ENCODE measurements at places on chromosomes 7 and 10. TPM values are rescaled to one million over a fixed set of nuclear protein-coding genes. Genes with fewer than 3 reads are reported as not detected.

Gene RHOBTB1
- total RNA-seq = 0.09 TPM

Gene ZDHHC4
- 27.8 TPM for total RNA-seq

Gene TRPV5
- not detected for total RNA-seq

Gene UPK3BL2
- 22.3 TPM for total RNA-seq

DNA sequence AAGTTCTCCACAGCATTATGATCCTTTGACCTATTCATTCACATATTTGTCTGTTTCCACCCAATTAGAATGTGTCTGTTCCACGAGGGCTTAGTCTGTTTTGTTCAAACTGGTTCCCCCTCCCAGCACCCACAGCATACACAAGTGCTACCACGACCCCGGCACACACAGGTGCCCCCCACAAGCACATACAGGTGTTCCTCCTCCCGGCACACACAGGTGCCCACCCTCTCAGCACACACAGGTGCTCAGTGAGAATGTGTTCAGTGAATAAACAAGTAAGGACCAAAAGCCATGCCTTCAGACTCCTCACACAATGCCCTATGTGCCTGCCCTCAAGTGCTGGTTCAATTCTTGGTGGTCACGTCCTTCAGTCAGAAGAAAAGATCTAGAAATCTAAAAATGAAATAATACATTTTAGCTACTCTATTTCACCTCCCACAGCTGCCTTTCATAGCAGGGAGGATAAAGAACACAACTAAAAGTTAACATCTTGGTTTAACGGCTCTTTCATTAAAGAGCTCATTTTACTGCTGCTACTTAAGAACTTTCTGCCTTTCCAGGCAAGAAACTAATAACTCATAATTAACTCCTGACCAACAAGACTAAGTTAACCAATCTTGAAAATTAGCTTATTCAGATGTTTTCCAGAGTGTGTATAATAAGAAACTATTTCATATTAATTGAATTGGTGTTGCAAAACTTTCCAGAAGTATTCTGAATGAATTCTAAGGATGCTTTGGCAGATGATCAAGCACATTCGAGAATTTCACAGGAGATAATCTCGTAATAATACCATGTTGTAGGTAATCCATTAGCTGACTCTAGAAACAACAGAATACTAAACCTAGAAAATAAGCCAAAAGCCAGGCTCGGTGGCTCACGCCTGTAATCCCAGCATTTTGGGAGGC is 2.3 kb downstream of the DNMBP start:
- DNase-seq = no peak

Gene ZNF438
- 3.9 TPM for total RNA-seq

DNA sequence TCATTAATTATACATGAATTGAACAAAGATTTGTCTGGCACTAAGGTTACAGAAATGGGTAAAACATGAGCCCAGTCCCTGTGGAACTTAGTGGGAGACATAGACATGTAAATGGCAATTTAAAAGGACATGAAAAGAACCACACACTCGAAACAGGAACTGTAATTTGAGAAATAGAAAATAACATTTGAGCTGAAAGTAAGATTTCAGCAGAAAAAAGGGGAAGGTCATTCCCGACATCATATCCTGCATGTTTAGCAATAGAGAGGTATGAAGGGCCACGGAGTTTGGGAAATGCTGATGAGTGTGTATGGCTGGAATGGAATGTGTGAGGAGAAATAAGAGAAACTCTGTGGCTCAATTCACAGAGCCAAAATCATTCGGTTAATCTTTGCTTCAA is 175.4 kb upstream of the AHR start:
- DNase-seq = no peak

Gene CTTNBP2
- total RNA-seq = not detected

DNA sequence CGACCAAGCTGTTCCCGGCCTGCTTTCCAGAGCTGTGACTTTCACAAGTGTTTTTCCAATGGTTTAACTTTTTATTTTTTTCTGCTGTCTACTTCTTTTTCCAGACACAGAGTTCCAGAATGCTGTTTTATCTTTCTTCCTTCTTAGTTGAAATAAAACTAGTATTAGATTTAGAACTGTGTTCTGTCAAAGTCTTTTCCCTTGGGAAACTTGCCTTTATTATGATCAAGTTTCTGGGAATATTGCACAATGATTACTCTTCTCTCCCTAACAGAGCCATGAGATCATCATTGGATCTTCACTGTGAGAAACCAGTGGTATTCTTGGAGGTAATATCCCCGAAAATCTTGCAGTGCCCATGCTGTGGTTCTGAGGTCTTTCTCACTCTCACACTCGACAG is 104.9 kb upstream of the KCND2 start:
- no peak for DNase-seq

GRCh38 chr10:110305767-110306451 is 1.2 kb upstream of the SMNDC1 start:
- DNase-seq = peak; percentile 73

DNA sequence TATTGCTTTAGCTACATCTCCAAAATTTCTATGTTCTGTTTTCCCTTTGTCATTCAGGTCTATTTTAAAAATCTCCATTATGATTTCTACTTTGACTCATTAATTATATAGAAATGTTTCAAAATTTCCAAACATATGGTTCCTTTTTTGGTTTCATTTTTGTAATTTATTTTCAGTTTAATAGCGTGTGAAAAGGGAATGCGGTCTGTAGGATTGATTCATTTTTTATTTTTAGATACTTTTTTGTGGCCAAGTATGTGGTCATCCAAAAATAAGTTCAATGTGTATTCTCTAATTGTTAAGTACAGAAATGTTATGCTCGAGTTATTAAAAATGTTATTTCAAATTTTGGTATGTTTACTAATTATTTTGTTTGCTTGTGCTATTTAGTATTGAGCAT is 72.5 kb upstream of the ANKRD1 start:
- no peak for DNase-seq

Gene HOXA6
- not detected for total RNA-seq

DNA sequence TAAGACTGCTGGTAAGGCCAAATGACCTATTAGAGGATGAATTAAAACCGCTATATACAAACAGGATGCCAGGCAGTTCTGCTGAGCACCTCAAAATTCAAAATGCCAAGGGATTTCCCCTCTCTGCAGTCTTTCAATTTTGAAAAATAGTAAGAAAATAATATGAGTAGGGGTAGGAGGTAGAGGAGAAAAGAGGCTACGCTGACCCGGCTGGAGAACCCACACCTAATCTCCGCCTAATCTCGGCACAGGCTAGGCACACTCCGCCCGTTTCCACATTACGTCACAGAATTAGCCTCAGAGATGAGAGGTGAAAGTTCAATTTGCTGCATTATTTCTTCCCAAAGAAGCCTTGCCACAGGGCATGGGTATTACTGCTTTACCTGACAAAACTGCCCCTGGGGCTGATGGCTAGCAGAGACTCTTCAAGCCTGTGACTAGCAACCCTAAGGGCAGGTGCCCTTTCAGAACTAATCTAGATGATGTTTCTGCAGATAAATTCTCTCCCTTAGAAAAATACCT is 21.3 kb upstream of the SPOCK2 start:
- DNase-seq = peak; percentile 19

- no peak for DNase-seq
These were observed 186.4 kb upstream of the RHOBTB1 start for GRCh38 chr10:61130366-61130765.

GRCh38 chr7:150942591-150943452 is 35.3 kb downstream of the KCNH2 start:
- DNase-seq = no peak

Gene ADCK2
- total RNA-seq = 20.0 TPM

DNA sequence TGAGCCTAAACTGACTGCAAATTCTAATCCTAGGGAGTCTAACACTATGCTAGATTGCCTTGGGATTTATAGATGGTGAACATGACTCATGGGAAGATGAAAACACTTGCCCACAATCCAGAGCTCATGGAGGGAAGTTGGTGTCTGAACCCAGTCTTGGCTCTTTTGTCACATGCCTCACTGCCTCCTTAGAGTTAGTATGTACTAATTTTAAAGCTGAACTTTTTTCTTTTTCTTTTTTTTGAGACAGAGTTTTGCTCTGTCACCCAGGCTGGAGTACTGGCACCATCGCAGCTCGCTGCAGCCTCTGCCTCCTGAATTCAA is 14.4 kb downstream of the MRPL32 start:
- DNase-seq = no peak

Gene IGF2BP3
- total RNA-seq = 1.1 TPM

- peak; percentile 15 for DNase-seq
These were observed 52.9 kb upstream of the PIK3CG start for GRCh38 chr7:106812027-106812643.

DNA sequence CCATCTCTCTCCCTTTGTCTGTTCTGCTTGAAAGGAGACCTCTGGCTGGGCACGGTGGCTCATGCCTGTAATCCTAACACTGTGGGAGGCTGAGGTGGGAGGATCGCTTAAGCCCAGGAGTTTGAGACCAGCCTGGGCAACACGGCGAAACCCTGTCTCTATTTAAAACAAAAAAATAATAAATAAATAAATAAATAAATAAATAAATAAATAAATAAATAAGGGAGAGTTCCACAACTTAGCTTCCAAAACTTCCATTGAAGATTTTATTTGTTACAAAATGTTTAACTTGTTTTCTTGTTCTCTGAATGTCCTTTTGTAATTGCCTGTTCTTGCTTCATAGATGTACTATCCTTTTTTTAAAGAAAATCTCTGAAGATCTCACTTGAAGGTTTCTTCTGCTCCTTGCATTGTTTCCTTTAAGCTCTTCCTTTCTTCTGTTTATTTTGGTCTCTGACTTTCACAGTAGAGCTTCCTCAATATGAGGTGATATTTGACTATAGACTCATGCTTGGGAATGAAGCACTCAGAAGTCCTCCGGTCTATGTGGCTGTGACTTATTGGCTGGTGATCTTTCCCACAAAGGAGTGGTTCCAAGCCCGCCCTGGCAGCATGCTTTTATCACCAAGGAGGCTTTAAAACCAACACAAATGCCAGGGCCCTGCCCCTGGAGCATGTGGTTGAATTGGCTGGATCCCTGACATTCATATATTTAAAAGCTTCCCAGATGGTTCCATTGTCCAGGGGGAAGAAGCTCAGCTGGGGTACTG is 18.1 kb upstream of the NPTX2 start:
- DNase-seq = no peak

Gene ANKRD7
- 1.2 TPM for total RNA-seq
